Right lung (tissue), 10 donors: ENCODE measurements at places on chromosomes 2 and 18. TPM values are rescaled to one million over a fixed set of nuclear protein-coding genes. Genes with fewer than 3 reads are reported as not detected.

RAD51AP2 gene
- polyA plus RNA-seq, result 0.38 TPM

CHRND gene
- not detected for polyA plus RNA-seq

TSPYL6 gene
- 0.08 TPM for polyA plus RNA-seq

REG3A gene
- not detected for polyA plus RNA-seq

NCKAP5 gene
- 15.9 TPM for polyA plus RNA-seq

NT5DC4 gene
- not detected for polyA plus RNA-seq

GLI2 gene
- polyA plus RNA-seq, result 13.6 TPM

LAMA3 gene
- 136 TPM for polyA plus RNA-seq

TANC1 gene
- polyA plus RNA-seq, result 59.6 TPM

ABCG8 gene
- 0.41 TPM for polyA plus RNA-seq

SLC16A14 gene
- polyA plus RNA-seq, result 15.4 TPM

TACR1 gene
- polyA plus RNA-seq, result 2.4 TPM

RNF152 gene
- 15.0 TPM for polyA plus RNA-seq

C2orf68 gene
- 64.7 TPM for polyA plus RNA-seq

TRMT61B gene
- polyA plus RNA-seq, result 17.8 TPM

FAHD2B gene
- polyA plus RNA-seq, result 25.7 TPM

AQP4 gene
- 52.4 TPM for polyA plus RNA-seq

DSG4 gene
- polyA plus RNA-seq, result not detected

GAL3ST2 gene
- 0.26 TPM for polyA plus RNA-seq

MDH1B gene
- 7.7 TPM for polyA plus RNA-seq

CCL20 gene
- polyA plus RNA-seq, result 1.4 TPM

CCBE1 gene
- 79.2 TPM for polyA plus RNA-seq

PAIP2B gene
- 10.2 TPM for polyA plus RNA-seq

CCDC74B gene
- polyA plus RNA-seq, result 3.6 TPM

ASB18 gene
- 0.18 TPM for polyA plus RNA-seq

REG1B gene
- polyA plus RNA-seq, result not detected

CNNM3 gene
- 31.2 TPM for polyA plus RNA-seq

PPP1R1C gene
- 5.0 TPM for polyA plus RNA-seq

RNF25 gene
- polyA plus RNA-seq, result 43.4 TPM

POTEI gene
- polyA plus RNA-seq, result 0.57 TPM

STPG4 gene
- polyA plus RNA-seq, result 0.26 TPM

SP5 gene
- 16.9 TPM for polyA plus RNA-seq

NDUFV2 gene
- polyA plus RNA-seq, result 101 TPM

SPATA3 gene
- polyA plus RNA-seq, result not detected

GFPT1 gene
- polyA plus RNA-seq, result 28.7 TPM

HTR2B gene
- polyA plus RNA-seq, result 0.64 TPM
